ENCODE measurements at places on chromosomes 3 and 15.

- no peak for DNase-seq
Observed at GRCh38 chr15:48388016-48388851, 57.0 kb downstream of the DUT start.

DNA sequence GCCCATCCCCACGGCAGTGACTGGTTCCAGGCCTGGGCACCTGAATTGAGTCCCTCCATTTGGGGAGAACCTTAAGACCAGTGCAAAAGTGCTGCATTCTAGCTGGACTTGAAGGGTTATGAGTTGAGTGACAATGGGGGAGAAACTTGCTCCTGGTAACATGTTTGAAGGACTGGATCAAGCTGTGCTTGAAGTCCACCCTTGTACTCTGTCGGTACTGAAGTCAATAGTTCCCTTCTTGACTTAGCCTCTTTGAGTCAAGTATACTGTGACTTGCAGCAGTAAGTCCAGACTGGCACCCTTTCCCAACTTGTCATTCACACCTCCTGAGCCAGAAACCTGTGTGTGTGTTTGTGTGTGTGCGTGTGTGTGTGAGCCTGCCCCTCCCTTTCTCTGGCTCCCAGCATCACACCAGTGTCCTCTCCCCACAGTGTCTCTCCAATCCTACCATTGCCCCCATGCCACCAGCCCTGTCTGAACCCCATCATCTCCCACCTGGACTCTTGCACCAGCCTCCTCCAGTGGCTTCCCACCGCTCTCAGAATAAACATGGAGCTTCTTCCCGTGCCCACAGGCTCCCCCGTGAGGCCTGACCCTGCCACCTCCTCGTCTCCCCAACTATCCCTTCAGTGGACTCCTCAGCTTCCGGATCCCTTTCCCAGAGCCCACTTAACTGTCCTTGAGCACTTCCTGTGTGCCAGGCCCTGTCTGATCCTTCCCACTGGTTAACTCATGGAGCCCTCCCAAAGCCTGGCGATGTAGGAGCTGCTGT, 10.2 kb upstream of the FBLN2 start:
- DNase-seq: no peak

GRCh38 chr15:41501191-41501917, 7.7 kb downstream of the ITPKA start:
- no peak for DNase-seq

GRCh38 chr15:69782809-69783208, 314.9 kb downstream of the TLE3 start:
- no peak for DNase-seq

DNA sequence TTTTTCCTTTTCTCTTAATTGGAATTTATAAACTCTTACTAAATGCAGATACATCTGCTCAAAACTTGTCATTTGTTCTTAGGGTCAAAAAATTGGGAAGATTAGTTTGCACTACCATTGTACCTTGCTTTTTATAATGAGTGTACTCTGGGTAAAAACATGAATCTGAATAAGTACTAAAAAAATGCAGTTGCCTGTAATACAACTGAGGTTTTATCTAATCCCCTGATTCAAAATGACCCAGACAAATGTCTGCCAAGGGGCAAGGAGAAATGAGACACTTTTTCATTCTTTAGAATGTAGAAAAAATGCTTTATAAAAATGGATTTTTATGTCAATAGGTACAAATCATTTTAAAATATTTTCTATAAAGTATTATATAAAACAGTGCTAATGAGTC, 42.4 kb downstream of the RASA2 start:
- no peak for DNase-seq

DNA sequence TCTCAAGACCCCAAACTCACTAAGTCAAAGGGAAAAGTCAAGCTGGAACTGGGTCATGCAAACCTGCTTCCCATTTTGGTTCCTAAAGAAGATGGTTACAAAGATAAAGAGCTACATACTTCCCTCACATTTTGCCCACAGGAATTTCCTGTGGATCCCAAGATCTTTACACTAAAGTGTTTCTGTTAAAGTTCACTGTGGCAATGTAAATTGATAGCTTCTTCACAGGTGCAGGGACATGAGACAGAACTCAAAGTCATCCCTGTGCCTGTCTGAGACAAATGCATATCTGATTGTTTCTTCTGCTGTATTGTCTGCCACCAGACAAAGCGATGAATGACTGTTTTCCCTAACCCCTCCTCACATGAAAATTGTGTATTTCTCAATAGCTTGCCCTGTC, 567.8 kb downstream of the ZIC1 start:
- DNase-seq: no peak

- DNase-seq: no peak
Observed at GRCh38 chr3:25594007-25594502, 70.7 kb downstream of the TOP2B start.

GRCh38 chr3:131388490-131388799, 6.9 kb downstream of the NUDT16 start:
- no peak for DNase-seq

GRCh38 chr3:45571969-45572368, 22.6 kb upstream of the LIMD1 start:
- no peak for DNase-seq

DNA sequence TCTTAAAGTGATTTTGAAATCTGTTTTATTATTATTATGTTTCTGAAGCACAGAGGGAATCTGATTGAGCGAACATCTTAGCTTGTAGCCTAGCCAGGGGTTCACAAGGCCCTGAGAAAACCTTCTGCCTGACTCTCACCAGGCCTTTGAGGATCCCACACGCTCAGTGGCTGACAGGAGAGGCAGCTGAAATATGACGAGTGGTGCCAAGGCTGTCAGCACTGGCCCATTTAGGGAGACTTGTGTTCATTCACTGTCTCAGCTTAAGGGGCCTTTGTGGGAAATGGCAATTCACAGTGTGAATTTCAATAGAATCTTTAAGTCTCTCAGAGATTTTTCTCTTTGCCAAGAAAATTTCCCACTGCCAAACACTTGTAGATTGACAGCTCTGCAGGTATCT, 770.9 kb downstream of the TUSC7 start:
- no peak for DNase-seq

DNA sequence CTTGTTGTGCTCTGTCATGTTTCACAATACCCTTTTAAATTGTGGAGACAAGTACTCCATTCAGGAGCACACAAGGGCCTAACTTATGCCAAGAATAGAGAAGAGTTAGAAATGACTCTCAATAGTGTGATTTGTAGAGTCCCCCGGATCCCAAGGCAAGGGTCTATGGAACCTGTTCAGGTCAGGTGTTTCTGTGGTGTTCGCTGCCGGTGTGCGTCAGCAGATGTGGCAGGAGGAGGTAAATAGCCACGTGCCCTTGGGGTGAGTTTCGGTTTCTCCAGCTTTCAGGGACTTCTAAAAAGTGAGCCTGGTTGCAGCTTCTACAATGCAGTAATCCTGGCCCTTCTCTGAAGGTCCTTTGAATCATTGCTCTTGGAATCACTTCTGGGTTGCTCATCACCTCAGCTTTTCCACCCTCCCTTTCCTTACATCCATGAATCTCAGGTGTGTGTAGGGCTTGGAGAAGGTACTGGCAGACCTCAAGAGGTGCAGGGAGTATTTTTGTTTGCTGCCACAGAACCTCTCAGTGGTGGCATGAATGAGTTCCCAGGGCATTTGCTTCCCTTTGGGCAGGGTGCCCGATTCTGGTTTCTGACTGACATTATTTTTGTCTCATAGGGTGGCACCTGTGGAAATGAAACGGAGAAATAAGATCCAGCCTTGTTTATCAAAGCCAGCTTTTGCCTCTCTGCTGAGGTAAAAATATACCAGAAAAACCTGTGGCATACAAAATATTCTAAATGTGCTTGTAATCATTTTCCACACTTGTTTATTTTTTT, 7.3 kb downstream of the ST3GAL6 start:
- no peak for DNase-seq

- no peak for DNase-seq
Observed at GRCh38 chr3:53675022-53675697, 171.1 kb downstream of the CHDH start.

DNA sequence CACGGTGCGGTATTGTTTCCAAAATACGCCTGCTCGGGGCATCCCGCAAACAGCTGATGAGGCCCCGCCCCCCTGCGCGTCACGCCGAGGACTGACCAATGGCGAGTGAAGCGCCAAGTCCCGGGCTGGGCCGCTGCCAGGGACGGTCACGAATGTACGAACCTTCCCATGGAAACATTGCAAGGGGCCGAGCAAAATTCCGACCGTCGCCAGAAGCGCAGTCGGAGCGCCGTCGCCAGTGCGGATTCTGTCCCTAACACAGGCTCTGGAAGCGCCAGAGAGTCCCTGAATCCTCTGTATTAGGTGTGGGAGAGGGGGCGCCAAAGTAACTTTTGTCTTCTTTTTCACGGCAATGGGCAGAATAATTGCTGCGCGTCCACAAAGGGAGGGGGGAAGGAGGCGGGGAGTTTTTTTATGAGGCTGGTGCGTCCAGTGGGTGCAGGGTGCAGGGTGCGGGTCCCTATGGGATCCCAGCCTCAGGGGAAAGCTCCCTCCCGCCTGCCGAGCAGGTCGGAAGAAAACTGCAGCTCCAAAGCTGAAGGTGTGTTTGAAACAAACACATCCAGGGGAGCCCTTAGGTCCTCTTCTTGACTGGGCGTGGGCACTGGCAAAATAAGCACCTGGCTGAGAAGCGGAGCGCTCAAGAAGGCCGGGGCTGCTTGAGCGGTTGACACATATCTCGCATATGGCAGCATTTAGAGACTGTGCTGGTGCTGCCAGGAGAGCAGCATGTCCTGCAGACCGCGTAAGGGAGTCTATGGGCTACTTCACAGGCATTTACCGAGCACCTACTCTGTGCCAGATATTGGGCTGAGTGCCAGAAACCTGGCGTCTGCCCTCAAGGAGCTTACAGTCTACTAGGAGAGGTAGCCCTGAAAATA, at the start of gene BMF:
TSS of gene BMF (minus strand) at position 25 of the 881 bp plus-strand sequence. CDS start 2,793 bp downstream, outside the sequence.
- peak; percentile 100 for DNase-seq

DNA sequence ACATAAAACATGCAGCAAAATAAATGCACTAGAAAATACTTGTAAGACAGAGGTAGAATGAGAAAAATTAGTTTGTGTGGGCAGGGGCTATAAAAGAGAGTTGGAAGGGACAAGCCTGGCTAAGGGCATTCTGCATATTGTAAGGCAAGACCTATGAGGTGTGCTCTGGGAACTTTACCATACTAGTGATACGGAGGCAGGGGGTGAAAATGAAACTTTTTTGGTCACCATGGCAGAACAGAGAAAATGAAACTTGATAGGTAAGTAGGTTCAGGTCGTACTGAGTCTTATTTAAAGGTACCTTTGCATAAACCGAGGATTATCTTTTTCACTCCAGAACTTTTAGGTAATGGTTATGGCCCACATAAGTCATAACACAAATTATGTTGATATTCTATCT, 74.7 kb upstream of the ACKR4 start:
- DNase-seq: no peak

DNA sequence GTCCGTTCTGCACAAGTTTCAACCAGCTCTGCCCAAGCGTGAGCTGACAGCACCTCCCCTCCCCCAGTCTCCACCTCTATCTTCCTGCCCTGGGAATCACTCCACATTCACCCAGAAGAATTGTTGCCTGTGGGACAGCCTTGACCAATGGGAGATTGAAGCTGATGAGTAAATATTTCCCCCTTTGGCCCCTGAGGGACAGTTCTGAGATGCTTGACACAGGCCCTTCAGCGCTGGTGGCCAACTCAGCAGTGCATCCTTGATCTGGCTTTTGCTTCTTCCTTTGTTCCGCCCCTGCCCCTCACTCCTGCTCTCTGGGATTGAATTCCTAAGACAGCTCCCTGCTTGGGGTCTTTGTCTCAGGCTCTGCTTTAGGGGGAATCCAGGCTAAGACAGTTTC, 13.1 kb upstream of the SKIC8 start:
- no peak for DNase-seq

- DNase-seq: no peak
Observed at GRCh38 chr3:62318365-62318751, 55.0 kb downstream of the FEZF2 start.

DNA sequence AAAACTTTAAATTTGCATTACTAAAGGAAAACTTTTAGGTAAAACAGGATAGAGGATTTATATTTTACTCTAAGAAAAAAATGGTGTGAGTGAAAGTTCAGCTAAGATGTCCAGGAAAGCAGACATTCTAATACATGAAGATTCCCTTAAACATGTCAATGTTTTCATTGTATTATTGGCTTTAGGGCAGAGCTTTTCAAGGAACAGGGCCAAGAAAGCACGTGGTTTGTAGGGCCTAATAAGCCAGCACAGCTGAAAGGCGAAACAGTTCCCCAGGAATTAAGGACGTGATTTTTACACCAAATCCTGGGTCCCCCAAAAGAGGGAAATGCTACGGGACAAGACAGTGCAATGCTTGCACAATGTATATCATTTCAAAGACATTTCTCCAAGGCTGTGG, 48.6 kb upstream of the MKRN3 start:
- no peak for DNase-seq

- no peak for DNase-seq
Observed at GRCh38 chr3:138902171-138902570, 44.8 kb downstream of the FOXL2 start.
